Activated naive CD4-positive, alpha-beta T cell treated with anti-CD3 and anti-CD28 coated beads, Interleukin-2, amount 50 U/mL, for 16 hours (primary cell): ENCODE measurements at places on chromosomes 4 and X.

DNA sequence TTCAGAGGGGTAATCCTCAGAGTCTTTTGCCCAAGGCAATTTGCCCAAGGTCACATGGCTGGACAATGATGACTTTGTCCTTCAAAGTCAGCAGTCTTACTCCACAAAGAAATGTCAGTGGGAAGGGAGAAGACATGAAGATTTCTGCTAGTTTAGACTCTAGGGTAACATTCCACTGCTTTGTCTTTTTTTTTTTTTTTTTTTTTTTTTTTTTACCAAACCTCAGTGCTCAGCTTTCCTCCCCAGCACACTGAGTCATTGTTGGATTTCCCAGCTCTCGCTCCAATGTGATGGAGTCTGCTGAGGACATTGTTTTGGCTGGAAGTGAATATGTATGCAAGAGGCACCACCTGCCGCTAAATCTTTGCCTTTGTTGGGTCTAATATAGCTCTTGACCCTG, 7.2 kb upstream of the C1QTNF7 start:
- no peak for DNase-seq

- DNase-seq: no peak
Observed at GRCh38 chr4:100117750-100118149, 72.5 kb downstream of the DDIT4L start.

DNA sequence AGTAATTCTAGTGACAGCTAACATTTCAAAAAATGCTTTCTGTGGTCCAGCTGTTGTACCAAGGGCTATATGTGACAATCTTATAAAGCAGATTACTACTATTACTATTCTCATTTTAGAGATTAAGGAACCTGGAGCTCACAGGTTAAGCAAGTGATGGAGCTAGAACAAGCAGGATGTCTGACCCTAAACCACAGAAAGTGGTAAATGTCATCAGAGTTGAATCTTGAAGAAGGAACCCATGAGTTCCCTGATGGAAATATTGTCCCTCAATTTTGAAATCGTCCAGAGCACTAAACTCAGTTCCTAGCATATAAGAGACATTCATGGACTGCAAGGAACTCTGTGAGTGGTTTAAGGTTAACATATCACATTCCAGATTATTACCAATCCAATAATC, 214.0 kb downstream of the APBB2 start:
- DNase-seq: no peak

DNA sequence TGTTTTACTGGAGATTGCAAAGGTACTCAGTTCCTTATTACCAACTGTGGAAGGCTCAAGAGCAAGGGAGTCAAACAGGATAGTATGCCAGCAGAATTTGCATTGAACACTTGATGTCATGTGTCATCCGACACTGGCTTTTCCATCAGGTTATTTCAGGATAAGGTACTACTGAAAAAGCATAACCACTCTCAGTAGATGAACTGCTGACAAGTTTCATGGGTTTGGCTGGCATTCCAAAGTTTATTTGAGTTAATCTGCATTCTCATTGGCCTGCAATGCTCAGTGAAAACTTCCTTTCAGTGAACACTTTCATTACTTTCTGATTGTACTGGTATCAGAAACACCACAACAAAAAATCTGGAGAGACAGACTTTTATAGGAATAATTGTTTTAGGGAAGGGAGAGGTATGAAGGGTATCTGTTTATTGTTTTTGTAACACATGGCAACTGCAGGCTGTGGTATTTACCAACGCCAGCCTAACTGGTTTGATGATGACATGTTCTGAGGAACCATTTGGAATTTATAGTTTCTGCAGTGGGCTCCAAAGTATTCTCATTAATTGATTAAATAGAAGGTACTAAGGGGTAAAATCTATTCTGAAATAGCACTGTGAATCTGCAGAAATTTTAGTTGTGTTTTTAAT, 345.7 kb upstream of the NR3C2 start:
- no peak for DNase-seq

- no peak for DNase-seq
Observed at GRCh38 chr4:76559236-76560071, 124.4 kb downstream of the SHROOM3 start.

DNA sequence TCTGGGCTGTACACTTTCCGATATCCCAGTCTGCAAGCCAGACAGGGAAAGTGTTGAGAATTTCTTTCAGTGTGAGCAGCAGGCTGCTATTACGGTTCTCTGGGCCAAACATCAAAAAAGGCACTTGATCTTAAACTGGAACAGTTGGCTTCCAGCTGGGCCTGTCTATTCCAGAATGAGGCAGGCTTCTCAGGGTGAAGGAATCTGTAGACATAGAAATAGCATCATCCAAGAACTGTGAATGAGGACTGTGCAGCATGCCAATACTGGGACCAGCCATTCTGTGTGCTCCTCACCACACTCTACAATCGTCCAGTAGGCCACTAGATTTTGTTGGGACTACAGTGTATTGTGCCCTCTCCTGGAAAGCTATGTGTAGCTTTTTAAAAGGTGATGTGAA, 31.1 kb downstream of the ART3 start:
- no peak for DNase-seq

DNA sequence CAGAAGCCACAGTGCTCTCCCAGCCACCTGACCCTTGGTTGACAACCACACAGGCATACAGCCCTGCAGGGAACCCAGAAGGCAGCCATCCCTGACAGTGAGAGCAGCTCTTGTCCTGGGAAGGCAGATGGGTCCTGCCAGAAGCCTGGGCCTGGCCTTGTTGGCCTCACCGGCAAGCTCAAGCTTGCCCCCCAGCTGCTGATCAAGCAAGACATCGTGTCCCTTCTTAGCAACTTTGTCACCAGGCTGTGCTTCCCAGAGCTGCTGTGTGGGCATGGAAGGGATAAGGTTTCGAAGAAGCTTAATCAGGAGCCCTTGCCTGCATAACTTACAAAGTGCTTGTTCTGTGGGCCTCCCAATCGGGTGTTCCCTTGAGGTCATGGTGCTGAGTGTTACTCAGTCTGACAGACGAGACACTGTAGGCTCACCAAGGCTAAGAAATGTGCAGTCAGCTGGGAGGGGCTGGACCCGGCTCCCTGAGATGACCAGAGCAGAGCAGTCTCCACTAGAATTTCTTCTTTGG, 6.8 kb upstream of the ABLIM2 start:
- DNase-seq: no peak

DNA sequence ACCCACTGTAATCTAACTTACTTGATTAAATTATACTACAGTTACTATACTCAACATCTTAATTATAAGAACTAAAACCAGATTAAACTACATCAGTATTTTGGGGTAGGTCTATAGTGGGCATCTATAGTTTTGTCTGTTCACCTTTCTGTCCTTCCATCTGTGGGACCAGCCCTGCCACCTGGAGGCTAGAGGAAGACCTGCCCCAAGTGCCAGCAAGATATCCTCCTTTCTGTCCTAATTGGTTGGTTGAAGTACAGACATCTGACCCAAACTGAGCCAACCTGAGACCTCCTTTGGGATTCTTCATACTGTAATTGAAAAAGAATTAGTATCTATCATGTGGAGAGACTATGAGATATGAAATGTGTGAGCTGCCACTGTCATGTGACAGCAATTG, 172.2 kb upstream of the TLL1 start:
- no peak for DNase-seq

GRCh38 chr4:177057186-177057585, 252.5 kb upstream of the NEIL3 start:
- DNase-seq: no peak

DNA sequence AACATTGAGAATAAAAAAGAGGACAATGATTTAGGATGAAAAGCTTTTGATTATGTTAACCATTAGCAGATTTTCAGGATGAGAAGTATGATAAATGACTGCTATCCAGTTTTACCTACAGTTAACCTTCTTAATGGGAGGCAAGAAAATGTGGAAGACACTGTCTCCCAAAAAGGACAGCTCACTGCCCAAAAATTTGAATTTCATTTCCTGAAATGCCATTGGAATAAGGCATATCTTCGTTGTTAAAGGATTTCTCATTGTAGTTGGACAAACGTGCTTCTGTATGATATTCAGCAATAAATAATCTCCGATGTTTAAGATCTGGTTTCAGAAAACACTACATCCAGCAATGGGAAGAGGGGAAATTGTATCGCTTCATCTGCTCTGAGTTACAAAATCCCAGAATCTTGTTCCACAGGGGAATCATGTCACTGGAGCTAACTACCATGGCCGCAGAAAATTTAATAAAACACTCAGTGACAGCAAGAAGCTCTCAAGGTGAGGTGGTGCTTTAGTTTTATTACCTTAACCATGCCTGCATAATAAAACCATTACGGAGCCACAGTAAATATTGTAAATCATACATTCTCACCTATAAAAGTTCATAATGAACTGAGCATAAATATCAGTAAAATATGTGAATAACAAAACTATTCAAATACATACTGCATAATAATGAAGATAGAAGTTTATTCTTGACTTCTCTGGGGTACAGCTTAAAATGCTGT, 552.3 kb downstream of the PCDH7 start:
- no peak for DNase-seq

DNA sequence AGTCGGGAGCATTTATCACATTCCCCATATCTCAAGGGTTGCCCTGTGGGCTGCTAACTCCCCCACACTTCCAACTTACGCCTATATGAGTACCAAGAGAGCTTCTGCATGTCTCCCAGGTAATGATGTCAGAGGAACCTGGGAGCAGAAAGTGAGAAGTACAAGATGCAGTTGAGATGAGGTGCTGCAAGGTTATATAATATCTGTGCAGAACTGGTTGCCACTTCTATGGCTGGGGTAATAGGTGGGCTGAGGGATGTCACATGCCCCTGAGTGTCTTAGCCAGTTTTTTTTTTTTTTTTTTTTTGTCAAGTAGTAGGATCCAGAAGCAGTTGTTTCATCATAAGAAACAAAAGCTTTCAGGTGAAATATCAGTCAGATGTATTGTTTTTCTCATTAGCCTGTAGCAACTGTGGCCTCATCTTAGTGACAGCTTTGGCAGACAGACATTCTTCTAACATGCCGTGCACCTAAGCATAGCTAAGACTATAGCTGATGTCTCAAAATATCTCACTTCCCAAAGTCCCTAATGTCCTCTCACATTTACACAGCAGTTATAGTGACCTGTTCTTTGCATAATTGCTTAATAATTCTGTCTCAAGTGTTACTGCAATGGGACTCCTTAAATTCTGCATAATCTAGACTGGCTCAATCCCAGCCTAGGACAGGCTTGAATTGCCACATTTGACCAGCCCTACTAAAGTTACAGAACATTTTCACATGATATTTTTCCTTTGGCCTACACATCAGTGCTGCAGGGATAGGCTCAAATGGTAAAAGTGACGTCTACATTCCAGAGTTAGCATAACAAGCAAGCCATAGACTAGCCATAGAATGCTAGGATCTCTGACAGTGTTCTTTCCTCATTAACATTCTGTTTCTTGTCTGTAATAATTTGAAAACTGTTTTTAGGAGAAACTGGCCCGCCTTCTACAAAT, 17.9 kb upstream of the MAOB start:
- no peak for DNase-seq

DNA sequence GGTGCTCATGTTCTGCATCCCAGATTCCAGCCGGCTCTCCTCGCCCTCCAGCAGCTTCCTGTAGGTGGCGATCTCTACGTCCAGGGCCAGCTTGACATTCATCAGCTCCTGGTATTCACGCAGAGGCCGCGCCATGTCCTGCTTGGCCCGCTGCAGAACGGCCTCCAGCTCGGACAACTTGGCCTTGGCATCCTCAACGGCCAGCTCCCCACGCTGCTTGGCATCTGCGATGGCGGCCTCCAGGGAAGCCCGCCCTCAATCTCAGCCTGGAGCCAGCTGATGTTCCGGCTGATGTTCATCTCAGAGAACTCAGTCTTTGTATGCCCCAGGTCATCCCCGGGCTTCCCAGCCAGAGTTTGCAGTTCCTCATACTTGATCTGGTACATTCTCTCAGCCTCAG, 431.8 kb upstream of the DIPK2B start:
- no peak for DNase-seq

GRCh38 chrX:18377796-18378195, 23.3 kb upstream of the SCML2 start:
- peak; percentile 14 for DNase-seq
